ENCODE measurements at places on chromosomes 5 and 9. TPM values are rescaled to one million over a fixed set of nuclear protein-coding genes. Genes with fewer than 3 reads are reported as not detected.

DNA sequence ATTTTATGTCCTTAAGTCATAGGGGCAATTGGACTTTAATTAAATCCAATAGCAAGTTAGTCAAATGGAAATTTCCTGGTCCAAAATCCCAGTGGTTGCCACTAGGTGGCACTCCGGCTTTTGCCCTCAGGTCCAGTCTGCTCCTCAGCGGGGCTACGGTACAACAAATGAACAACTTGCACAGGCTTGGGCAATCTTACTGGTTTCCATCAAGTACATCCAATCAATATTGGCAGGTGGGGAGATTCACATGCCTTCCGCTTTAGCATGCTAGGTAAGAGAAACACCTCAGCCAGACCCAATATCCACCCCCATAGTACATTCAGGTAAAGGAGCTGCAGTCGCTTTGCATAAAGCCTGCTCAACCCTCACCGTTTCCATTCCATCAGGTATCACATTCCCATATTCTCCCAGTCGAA lies 6.3 kb upstream of the MXD3 start:
- DNase-seq = peak; percentile 65

- DNase-seq = no peak
These were observed 38.5 kb upstream of the FAM81B start for GRCh38 chr5:95352691-95353090.

GRCh38 chr5:114055318-114056184 lies 306.3 kb upstream of the KCNN2 start:
- no peak for DNase-seq

- DNase-seq = no peak
These were observed 4.8 kb upstream of the CENPH start for GRCh38 chr5:69184621-69185020.

DNA sequence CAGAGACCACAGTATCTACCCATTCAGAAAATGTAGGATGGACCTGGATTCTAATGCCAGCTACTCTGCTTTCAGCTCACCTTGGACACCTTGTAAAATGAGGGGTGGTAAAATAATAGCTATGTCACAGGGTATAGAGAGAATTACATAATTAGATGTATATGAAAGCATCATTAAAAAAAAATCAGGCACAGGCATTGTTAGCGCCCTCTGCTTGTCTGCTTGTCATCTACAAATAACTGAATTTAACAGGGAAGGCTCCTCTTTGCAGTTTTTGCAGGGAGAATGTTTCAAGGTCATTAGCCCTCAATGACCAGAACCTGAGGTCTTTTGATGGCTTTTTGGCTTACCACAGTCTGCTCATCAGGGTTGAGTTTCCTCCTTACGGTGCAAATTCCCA lies 58.0 kb downstream of the GPR21 start:
- no peak for DNase-seq

DNA sequence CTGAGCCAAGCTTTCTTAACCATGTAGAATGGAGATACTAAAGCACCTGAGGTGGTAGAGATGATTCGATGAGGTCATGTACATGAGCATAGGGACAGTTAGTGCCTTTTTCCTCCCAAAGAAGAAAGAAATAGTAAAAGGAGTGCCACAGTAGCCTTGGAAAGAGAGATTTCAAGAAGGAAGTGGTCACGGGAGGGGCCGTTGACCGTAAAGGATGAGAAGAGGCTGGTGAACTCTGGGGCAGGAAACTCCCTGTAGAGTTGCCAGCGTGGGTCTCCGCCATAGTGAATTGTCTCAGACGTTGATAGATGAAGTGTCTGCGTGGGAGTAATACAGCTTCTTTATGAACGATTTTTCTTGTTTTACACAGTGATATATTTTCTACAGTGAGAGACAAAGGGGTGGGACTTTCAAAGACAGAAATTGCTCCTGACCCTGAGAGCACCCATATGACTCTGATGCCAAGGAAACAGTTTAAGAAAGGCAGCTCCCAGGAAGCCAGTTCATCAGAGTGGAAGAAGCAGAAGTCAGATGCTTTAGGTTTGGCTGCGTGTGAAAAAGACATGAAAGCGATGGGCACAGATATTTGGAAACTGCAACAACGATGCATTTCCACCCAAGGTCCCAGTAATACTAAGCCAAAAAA lies 41.3 kb downstream of the UGCG start:
- DNase-seq = no peak

DNA sequence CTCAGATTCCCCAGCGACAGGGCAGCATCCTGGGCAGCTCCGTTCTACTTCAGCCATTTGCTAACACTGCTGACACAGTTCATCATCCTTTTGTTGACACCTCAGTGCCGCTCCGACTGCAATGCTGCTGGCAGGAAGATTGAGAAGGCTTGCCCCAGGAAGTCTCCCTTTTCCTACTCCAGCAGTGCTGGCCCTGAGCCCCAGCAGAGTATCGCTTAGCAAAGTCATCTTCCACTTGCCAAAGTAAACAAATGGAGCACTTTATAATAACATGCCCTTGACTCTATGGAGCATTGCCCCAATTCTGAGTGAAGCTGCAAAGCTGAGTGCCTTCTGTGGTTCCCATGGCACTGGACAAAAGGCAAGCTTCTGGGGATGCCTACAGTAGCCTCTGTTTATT lies 32.2 kb downstream of the PRLR start:
- no peak for DNase-seq

Gene ADAMTS12
- total RNA-seq = 4.3 TPM

Gene HAVCR1
- not detected for total RNA-seq

Gene FBXW2
- 49.8 TPM for total RNA-seq

Gene TLR4
- total RNA-seq = 38.6 TPM
